ENCODE measurements at places on chromosomes 12 and 14. TPM values are rescaled to one million over a fixed set of nuclear protein-coding genes. Genes with fewer than 3 reads are reported as not detected.

DNA sequence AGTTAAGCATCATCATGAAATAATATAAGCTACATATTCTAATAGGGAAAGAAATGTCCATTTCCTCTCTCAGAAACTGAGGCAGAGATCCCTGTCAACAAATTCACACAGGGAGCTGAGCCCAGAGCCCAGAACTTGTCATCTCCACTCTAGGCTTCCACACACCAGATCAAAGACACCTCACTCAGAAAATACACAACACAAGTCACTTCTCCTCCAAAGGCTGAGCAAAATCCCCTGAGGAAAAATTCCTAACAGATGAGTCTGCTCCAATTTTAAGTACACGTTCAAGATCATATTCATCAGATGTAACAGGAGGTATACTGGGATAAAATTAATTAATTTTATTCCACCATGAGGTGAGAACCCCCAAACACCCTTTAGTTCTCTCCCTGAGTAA is 227.3 kb downstream of the DPF3 start:
- DNase-seq, result no peak
- no peaks in the 10 kb centered on the region for H3K36me3 ChIP-seq
- H3K27ac ChIP-seq, result no peak overlapping the region
- no peaks in the 10 kb centered on the region for H3K27me3 ChIP-seq

DNA sequence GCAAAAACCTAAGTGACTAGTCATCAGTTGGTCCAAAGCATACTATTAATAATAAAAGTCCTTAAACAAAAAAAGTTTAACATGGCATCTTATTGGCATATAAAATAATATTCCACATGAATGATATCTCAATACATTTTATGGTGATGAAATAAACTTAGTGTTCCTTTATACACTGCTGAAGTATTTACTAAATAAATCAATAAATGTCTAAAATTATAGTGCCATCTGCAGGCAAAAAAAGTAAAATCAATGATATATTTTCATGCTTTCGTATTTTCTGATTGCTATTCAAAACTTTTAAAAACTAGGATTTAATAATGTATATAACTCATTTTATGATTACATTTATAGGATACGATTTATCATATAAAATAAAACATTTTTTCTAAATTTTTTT is 30.5 kb downstream of the PUS7L start:
- H3K27ac ChIP-seq, result no peak overlapping the region
- no peak overlapping the region for H3K4me3 ChIP-seq
- DNase-seq, result no peak
- no peaks in the 10 kb centered on the region for H3K27me3 ChIP-seq
- H3K36me3 ChIP-seq, result peaks cover 4% of the 10 kb centered on the region

DNA sequence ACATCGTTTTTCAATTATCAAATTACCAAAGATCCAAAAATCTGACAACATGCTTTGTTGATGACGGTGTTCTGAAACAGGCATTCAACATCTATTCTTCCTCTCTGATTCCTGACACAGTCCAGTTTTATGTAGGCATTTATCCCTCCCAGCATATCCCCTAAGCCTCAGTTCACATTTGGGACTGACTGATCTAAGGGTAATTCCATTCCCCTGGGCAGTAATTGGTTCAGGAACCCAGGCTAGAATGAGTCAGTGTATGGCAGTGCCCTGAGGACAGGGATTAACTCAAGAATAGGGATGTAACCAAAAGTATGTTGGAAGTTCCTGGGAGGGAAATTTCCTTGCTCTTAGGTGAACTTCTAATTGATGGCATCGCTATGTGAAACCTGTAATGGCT is 10.3 kb upstream of the PCNX1 start:
- H3K36me3 ChIP-seq, result no peaks in the 10 kb centered on the region
- H3K4me1 ChIP-seq, result no peaks in the 10 kb centered on the region
- DNase-seq, result no peak
- no peak overlapping the region for H3K27ac ChIP-seq
- H3K27me3 ChIP-seq, result no peaks in the 10 kb centered on the region

DNA sequence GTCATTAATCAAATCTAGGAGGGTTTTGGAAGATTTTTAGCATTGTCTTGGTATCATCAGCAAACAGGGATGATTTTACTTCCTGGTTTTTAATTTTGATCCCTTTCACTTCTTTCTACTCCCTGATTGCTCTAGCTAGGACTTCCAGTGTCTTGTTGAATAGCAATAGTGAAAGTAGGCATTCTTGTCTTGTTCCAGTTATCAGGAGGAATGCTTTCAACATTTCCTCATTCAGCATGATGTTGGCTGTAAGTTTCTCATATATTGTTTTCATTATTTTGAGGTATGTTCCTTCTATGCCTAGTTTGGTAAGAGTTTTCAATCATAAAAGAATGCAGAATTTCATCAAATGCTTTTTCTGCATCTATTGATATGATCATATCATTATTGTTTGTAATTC is 244.2 kb upstream of the CLEC14A start:
- no peak overlapping the region for H3K27ac ChIP-seq
- no peaks in the 10 kb centered on the region for H3K4me1 ChIP-seq
- no peak for DNase-seq
- no peaks in the 10 kb centered on the region for H3K36me3 ChIP-seq

DNA sequence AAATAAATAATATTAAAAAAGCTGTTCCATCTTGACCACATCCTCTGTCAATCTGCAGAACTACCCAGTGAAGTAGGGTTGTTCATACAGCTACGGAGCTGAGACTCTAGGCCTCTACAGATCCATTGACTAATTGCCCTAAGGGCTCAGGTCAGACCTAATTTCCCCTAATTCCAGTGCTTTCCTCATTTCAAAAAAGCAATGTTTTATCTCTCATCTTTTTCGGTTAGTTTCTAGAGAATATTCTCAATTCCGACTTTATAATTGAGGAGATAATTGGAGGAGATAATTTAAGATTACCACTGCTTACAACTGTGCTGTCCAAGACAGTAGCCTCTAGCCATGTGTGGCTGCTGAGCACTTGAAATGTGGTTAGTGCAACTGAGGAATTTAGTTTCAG is 167.1 kb downstream of the KIF21A start:
- H3K4me3 ChIP-seq, result no peak overlapping the region
- H3K36me3 ChIP-seq, result no peaks in the 10 kb centered on the region
- H3K27me3 ChIP-seq, result no peaks in the 10 kb centered on the region
- DNase-seq, result no peak
- H3K27ac ChIP-seq, result no peak overlapping the region
- H3K4me1 ChIP-seq, result no peaks in the 10 kb centered on the region

DNA sequence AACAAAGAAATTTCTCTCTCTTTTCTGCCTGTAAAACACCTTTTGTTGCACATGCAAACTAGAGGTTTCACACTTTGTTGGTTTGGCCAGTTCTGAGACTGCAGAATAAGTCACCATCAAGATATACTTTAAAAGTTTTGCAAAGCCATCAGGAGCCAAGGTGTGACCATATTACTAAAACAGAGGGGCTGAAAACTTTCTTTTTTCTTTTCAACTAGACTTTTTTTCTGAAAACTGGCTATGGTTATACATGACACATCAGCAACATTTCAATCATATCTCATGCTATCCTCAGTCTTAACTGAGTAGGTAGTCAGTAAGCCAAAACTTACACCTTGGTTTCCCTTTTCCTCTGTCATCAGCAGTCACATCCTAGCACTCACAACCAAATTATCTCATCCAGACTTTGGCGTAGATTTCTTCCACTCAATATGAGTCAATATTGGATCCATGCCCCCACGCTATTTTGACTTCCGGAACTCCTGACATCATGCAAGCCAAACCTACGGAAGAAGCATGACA is 4.1 kb upstream of the IFNG start:
- H3K27me3 ChIP-seq, result no peaks in the 10 kb centered on the region
- H3K27ac ChIP-seq, result no peak overlapping the region
- no peak for DNase-seq

DNA sequence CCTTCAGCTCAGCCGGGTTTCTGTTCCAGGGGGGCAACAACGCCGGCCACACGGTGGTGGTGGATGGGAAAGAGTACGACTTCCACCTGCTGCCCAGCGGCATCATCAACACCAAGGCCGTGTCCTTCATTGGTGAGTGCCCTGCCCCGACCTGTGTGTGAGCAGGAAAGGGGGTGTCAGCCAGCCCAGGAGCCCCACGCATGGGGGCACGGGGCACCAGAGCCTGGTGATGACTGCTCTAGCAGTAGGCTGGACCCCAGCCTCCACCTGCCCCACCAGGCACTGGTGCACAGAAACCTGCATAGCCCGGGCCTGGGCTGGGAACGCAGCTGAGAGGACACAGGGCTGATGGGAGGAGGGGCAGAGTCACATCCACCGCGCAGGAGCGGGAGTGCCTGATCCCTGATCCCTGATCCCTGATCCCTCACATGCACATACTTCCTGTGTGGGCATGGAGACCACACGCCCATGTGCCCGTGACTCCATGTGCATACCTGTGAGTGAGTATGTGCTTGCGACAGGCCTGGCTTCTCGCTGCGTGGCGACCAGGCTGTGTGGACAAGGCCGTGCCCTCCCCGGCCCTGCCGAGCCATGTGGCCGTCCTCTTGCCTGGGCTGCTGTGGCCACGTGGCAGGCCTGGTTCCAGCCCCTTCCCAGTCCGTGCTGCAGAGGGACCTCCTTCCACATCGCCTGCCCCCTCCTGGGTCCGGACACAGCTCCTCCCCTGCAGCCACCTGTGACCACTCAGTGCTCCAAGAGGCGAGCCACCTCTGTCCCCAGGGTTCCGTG is 11.2 kb downstream of the ADSS1 start:
- DNase-seq, result no peak
- no peaks in the 10 kb centered on the region for H3K36me3 ChIP-seq
- H3K4me1 ChIP-seq, result no peaks in the 10 kb centered on the region
- no peak overlapping the region for H3K4me3 ChIP-seq

DNA sequence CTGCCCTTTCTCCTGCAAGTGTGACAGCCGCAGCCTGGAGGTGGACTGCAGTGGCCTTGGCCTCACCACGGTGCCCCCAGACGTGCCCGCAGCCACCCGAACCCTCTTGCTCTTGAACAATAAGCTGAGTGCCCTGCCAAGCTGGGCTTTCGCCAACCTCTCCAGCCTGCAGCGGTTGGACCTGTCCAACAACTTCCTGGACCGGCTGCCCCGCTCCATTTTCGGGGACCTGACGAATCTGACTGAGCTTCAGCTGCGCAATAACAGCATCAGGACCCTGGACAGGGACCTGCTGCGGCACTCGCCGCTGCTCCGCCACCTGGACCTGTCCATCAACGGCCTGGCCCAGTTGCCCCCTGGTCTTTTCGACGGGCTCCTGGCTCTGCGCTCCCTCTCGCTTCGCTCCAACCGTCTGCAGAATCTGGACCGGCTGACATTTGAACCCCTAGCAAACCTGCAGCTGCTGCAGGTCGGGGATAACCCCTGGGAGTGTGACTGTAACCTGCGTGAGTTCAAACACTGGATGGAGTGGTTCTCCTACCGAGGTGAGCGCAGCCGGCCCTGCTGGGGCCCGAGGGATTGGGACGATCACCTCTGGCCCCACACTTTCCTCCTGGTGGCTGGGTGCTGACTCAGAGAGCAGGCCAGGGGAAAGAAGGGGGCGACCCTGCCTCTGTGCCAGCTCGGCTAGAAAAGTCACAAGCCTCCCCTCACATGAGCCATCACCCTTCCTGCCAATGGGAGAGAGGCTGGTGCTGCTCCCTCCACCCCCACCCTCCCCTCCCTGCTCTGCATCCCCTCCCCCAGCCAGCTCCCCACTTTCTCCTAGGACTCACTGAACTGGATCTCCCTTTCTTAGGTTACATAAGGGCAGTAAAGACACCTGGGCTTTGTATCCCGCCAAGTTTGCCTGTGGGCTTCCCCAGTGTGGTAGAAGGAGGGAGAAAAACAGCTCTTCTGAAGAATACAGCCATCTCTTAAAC is 10.9 kb downstream of the LRTM2 start:
- DNase-seq, result peak; percentile 97
- H3K36me3 ChIP-seq, result no peaks in the 10 kb centered on the region
- no peaks in the 10 kb centered on the region for H3K4me1 ChIP-seq
- no peak overlapping the region for H3K27ac ChIP-seq
- H3K4me3 ChIP-seq, result no peak overlapping the region

DNA sequence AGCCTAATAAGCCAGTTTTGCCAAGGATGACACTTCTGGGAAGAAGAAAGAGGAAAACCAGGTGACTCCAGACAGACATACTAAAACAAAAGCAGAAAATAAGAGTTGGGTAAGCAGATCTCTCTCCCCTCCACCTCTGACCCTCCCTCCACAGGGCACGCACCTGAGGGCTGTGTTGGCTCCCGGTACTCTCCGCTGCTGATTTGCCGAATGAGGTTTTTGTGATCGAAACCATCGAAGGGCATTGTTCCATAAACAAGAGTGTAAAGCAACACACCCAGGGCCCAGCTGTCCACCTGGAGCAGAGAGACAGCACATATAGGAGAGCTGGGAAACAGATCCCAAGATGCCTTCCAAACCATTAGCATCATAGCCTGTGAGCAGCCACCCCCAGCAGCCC is 68.1 kb downstream of the NUAK1 start:
- H3K4me1 ChIP-seq, result no peaks in the 10 kb centered on the region
- no peak overlapping the region for H3K27ac ChIP-seq
- DNase-seq, result peak; percentile 34
- H3K36me3 ChIP-seq, result peaks cover 98% of the 10 kb centered on the region
- H3K27me3 ChIP-seq, result no peaks in the 10 kb centered on the region

GRCh38 chr12:124030510-124030909 is 57.5 kb downstream of the ZNF664 start:
- peak; percentile 73 for DNase-seq
- H3K27me3 ChIP-seq, result no peaks in the 10 kb centered on the region
- no peaks in the 10 kb centered on the region for H3K36me3 ChIP-seq
- no peak overlapping the region for H3K4me3 ChIP-seq

DNA sequence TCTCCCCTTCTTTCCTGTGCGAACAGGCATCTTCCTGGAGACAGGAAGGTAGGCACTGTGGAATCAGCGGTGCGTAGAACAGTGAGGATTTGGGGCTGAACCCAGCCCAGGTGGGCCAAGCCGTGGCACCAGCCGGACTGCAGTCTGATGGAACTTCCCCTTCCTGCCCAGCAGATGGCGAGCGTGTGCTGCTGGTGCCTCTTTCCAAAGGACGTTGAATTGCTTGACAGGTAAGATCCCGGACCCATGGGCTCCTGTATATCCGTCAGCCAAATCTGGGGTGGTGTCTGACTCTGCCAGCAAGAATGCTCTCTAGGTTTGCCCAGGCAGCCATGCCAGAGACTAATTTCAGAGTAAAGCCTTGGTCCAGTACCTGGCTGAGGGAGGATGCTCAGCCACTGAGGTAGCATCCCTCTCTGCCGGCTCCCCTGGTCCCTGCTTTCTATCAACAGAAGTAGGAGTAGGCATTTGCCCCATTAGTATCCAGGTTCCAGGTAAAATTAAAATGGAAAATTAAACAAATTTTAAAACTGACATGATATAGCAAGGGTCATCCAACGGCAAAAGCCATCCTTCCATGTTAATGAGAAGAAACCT is 21.1 kb upstream of the KCNA5 start:
- H3K27me3 ChIP-seq, result peaks cover 7% of the 10 kb centered on the region
- H3K4me3 ChIP-seq, result no peak overlapping the region
- H3K27ac ChIP-seq, result no peak overlapping the region
- H3K4me1 ChIP-seq, result no peaks in the 10 kb centered on the region

The CIT gene
- 91.6 TPM for total RNA-seq

The ZDHHC22 gene
- 0.57 TPM for total RNA-seq

The IL23A gene
- total RNA-seq, result 6.8 TPM

The LRRC10 gene
- not detected for total RNA-seq

The DNAJC22 gene
- 2.9 TPM for total RNA-seq

The TAS2R9 gene
- not detected for total RNA-seq
